LHCN-M2 (cell line): ENCODE measurements at places on chromosomes 1 and 21. TPM values are rescaled to one million over a fixed set of nuclear protein-coding genes. Genes with fewer than 3 reads are reported as not detected.
A peak's percentile ranks its signal among the peaks of the same experiment; 100 is the strongest.

The GATAD2B gene
- total RNA-seq: 3.7 and 5.1 TPM in 2 replicates

GRCh38 chr21:44925378-44925755 is 4.7 kb upstream of the ITGB2 start:
- DNase-seq: peak; percentile 68

- no peak for DNase-seq
Measured at GRCh38 chr1:21666576-21667320, 2.4 kb downstream of the RAP1GAP start.

DNA sequence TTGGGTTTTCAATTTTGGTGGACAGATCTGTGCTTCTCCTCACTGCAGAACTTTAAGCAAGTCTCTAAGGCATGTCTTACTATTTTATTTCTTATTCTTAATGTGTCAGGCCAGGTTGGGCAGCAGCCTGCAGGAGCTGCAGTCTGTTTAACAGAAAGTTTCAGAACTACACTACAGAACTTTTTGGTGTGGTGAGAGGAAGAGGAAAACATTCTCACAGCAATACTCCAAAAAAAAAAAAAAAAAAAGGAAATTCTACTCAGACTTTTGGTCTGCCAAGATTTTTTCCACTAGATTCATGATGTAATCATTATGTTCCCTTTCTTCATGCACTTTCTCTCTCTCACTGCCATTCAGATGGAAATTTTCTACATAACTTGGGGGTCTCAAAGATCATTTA is 255.2 kb downstream of the COL11A1 start:
- no peak for DNase-seq

GRCh38 chr1:244344001-244344400 is 107.7 kb downstream of the ADSS2 start:
- no peak for DNase-seq

GRCh38 chr1:231315887-231316286 is 21.8 kb downstream of the EXOC8 start:
- peak; percentile 15 for DNase-seq

GRCh38 chr1:14897997-14898645 is 255.4 kb upstream of the TMEM51 start:
- no peak for DNase-seq

DNA sequence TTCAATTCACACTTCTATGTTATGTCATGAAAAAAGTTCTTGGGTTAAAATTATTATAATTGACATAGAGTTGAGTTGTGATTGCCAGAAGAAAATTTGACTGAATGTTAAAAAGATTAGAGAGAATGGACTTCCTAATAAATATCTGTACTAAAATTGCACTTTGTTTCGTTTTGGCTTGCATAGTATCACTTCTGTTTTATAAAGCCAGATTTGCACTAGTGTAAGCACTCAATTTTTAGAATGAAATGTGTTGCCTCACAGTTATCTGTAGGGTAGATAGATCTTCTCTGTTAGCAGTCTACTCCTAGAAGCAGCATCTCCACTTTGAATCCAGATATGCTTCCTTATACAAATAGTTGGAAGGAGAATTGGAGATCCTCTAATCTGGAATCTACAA is 95.2 kb upstream of the MPC2 start:
- no peak for DNase-seq

DNA sequence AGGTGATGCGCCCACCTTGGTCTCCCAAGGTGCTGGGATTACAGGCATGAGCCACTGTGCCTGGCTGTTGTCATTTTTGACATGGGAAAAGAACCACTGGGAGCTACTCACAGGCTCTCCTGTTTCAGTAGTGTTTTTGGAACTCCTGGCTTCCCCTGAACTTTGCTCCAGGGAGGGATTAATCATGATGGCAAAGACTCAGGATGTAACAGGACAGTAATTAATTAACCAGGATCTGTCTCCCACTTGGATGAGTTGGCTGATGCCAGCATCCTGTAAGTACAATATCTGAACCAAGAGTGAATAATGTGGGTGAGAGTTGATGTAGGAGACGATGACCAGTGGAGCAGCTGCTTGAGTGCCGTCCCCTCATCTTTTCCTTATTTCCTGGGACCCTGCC is 4.9 kb downstream of the SFT2D2 start:
- no peak for DNase-seq

DNA sequence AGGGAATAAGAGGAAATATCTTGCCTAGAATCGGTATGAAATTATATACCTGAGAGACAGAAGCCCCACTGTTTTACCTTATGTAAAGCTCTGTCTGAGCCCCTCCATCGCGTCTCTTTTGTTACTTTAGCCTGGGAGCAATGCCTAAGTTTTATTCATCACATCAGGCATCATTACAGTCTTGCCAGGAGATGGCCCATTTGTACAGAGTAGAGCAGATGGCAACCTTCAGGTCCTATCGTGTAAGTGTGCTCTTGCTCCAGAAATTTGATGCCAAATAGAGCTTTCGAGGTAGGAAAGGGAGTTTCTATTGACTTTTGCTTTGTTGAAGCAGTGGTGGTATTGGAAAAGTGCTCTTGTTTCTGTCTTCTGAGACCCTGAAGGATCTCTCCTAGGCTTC is 24.9 kb downstream of the CFAP126 start:
- DNase-seq: no peak

- DNase-seq: no peak
Measured at GRCh38 chr1:201399018-201399351, at the start of gene LAD1. Gene LAD1, minus strand, starts transcription at chr1:201399324. Its CDS starts 18 bp downstream, at chr1:201399306.
